ENCODE measurements at places on chromosomes 7 and 10.

DNA sequence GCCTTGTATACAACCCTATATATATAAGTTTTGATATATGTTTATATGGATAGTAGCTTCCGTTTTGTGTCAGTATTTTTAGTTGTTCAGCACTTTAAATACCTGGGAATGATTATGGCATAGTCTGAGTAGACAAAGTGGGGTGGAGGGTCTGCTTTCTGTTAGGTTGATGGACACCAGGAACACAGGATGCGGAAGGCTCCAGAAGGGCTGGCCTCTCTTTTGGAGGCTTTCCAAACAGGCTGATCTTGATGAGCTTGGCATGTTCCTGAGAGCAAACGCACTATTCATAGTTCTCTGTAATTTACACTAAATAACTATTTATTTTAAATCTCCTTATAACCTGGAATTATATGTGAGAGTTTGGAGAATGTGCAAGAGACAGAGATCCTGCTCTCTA, 12.7 kb downstream of the AKR1E2 start:
- DNase-seq: no peak

DNA sequence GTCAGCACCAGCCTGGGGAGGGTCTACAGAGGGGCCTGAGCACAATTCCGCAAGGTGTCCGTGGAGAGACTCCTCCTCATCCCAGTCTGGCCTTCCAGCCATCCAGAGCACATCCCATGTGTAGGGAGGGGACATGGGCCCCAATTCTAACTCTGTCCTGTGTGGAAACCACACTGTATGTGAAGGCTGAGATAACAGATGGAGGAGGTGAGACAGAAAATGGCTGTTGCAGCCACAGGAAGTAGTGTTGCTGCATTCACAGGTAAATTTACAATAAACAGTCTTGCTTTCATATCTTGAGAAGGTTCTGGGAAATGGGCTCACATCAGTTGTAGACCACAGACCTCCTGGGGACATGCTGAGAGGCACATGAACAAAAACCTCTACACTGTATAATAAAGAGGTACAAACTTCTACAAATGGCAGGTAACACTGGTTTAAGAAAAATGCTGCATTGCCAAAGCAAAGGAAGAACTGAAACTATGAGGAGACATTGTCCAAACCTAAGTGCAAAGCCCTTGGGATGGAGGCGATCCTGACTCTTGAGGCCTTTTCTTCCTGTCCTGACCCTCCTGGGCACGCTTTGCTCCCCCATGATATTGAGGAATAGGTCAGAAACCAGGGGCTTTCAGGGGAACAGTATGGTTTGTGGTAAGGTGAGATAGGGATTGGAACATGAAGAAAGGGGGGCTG, 21.6 kb upstream of the GIMAP2 start:
- DNase-seq: peak; percentile 43

GRCh38 chr10:35356725-35357092, 20.4 kb downstream of the CCNY start:
- DNase-seq: no peak

- DNase-seq: no peak
Measured at GRCh38 chr10:123149162-123149567, 1.2 kb downstream of the HMX2 start.

DNA sequence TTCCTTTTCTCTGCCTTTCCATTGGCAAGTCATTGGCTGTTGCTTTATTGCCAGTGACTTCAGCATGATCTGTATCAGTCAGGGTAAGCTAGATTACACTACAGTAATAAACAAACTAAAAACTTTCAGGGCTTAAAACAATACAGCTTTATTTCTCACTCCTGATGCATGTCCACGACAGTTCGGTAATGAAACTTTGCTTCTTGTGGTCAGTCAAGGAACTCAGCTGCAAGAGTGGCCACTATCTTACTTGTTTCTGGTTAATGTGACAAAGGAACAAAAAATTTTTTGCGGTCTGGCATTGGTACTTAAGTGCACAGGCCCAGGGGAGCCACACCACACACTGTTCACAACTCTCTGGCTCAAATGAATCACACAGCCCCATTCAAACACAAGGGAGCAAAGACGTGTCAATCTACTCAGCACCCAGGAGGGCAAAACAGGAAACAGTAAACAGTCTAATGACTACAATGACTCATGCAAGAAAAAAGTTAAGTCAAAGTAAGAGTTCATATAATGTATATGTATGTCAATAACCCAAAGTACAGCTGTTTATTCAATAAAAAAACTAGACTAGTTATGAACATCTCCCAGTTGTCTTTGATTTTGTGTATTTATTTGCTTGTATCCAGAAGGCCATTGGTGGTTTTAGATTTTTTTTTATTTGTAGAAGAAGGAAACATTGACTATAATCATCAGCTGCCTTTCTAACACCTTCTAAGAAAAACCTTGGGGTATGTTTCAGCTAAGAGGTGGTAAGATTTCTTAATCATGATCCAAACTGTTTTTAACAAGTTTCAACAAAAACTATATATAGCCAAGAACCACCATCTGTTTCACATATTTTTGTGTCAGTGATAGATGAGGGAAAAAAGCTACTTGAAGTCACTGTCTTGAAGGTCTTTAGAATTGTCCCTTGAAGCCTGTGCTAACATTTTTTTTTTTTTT, 134.4 kb upstream of the FAM3C start:
- peak; percentile 69 for DNase-seq

- DNase-seq: peak; percentile 23
Measured at GRCh38 chr7:43764039-43764761, 5.7 kb downstream of the BLVRA start.

- DNase-seq: no peak
Measured at GRCh38 chr7:73941836-73942551, 81.0 kb downstream of the TMEM270 start.

DNA sequence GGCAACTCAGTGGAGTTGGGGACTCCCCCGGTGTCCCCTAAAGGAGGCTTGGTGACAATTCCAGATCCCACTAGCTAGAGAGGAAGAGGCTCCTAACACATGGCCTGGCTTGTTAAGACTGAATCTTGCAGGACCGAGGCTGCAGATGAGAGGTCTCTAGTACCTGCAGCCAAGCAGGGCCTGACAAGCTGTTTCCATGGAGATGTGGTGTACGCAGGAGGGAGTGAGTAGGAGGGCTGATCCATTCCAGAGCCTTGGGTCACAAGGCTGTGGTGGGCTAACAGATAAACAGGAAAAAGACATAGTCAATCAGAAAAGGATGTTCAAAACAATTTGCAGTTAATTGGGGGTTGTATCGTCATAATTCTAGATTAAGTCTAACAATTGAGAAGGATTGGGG, 77.3 kb upstream of the MKLN1 start:
- no peak for DNase-seq

DNA sequence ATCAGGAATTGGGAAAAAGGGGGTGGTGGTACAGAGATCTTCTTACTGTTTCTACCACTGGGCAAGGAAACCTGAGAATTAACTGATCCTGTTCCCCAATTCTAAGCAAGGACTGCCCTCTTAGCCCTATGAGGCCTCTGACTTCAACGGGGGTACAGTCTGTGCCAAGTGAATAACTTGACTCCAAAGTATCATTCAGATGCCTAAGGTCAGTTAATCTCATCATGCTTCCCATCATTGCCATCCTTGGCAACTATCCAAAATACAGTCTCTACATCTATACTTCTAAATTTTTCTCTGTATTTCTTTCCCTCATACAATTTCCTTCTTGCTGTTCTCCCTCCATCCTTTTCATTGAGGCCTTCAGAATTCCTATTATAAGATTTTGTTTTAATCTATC, 10.5 kb downstream of the PPP3CB start:
- DNase-seq: no peak

- DNase-seq: no peak
Measured at GRCh38 chr7:92653136-92653535, 62.9 kb upstream of the FAM133B start.

DNA sequence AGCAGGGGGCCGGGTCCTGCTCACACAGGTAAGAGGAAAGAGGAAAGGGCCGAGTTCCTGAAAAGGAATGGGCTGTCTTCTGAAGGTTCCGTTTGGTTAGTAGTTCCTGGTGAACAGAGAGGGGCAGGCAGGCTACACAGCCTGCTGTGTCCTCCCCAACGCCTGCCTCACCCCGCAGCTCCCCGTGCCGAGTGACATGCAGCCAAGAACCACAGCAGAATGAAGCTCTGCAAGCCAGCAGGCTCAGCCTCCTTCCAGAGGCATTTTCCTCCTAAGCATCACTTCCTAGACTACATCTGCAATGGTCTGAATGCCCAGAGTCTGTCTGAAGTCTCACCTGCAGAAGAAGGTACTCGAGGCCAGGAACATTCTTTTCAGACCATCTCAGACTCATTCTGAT, 202.4 kb upstream of the TCERG1L start:
- no peak for DNase-seq

DNA sequence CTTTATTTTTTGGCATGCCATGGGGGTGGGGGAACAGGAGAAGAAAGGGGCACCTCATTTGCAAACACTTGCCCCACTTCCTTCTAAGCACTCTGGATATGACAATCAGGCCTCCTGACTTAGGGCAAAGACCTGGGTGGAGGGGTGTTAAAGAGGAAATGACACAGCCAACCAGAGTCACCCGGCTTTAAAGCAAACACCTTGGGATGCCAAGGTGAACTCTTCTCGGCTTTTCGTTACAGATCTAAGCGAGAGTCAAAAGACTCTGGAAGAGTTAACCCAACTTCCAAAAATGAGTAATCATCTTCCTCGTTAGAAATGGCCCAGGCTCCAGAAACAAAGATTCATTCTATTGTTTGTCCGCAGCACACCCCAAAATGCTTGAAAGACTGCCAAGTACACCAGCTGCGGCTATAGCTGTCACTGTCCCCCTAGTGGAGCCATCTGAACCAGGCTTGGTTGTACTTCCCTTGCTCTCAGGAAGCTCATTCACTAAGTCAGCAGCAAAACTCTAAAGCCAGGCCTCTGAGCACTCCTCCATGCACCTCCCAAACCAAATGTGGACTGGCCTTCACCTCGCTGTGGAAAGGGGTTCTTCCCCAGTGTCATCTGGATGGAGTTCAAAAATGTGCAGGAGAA, 24.8 kb downstream of the FAM53B start:
- DNase-seq: peak; percentile 84

GRCh38 chr7:105204953-105205352, 183.8 kb downstream of the SRPK2 start:
- DNase-seq: no peak

DNA sequence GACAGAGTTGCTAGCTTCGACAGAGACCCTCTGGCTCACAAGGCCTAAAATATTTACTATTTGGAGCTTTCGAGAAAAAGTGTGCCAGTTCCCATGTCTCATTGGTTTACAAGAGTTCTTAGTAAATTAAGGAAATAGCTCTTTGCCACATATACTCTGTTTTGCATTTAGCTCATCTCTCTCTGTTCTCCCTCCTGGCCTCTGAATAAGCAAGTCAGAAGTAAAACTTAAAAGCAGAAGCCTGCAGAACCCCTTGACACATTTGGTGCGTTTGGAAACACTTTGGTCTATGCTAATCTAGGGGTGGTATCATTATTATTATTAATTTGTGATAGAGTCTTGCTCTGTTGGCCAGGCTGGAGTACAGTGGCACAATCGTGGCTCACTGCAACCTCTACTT, 6.4 kb downstream of the CARD11 start:
- DNase-seq: no peak

GRCh38 chr7:111005445-111005844, 85.5 kb upstream of the LRRN3 start:
- no peak for DNase-seq

Data from CD4-positive, alpha-beta T cell treated with Interleukin-4 for 1 hour (primary cell).